Fibroblast of mammary gland (primary cell): ENCODE measurements at places on chromosomes 6 and 20.
A peak's percentile ranks its signal among the peaks of the same experiment; 100 is the strongest.

DNA sequence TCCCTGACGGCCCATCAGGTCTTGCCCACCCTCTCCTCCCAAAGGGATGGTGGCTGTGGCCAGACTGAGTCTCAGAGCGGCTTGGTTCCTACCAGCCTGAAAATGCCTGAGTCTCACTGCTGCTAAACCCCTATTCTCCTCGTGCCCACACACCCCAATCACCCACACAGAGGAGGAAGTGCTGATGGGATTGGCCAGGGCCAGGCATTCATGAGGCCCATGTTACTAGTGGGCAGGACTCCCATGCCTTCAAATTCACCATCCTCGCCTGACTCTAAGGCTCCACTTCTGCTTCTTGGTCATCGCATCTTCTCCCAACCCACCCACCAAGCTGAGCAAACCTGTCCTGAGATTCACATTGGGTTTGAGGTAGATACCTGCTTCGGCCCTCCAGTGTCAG lies 80.1 kb upstream of the CST7 start:
- DNase-seq = no peak

DNA sequence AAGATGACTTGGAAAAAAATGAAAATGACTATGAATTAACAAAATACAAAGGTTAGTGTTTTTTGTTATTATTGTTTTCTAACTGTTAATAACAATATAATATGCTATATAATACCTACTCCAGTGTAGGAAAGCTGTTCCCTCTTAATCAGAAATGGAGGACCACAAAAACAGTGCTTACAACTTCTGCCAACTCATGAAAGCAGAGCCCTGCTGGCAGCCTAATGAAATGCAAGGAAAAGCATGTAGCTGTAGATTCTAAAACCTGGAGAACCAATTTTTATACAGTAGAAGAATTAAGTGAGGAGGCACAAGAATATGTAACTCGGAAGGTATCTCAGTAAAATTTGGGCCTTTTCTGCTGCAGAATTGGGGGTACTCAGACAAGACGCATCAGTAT lies 29.4 kb downstream of the PHIP start:
- DNase-seq = peak; percentile 49

GRCh38 chr6:159970659-159971063 lies 1.8 kb downstream of the IGF2R start:
- DNase-seq = no peak

- DNase-seq = peak; percentile 37
These were observed 1.3 kb upstream of the UTRN start for GRCh38 chr6:144283646-144284477.

DNA sequence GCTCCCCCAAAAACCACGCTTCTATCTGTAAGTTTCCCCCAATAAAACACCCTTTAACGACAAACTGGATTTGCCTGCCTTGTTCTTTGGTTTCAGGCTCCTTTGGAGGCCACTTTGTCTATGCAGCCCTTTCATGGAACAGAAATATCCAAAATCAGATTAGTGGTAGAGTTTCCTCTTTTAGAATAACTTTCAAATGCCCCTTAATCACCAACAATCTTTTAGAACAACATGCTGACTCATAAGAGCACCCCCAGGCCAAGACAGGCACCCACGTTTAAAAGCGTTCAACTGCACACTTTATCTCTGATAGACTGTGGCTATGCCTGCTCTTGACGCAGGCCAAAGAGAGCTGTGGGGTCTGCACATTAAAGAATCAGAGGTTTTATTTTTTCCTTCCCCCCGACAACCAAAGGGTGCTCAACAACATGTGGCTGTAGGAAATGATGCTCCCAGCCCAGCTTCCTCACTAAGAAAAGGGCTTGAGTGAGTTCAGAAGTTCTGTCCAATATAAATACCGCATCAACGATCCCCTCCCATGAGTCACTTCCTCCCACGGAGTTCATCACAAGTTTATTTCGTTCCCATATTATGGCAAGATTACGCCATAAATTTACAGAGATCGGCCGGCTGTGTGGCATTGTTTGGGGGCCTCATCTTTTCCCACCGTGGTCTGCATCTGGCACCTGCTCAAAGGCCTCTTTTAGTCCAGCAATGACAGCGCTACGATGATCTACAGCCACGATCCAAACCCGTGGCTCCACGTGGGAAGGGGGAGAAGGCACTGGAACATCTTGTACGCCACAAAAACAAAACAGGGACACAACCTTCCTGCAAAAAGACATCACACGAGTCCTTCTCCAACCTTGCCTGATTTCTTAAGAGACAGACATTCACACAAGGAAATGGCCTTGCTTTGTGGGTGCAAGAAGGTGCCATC lies 88.8 kb upstream of the NFATC2 start:
- DNase-seq = peak; percentile 99

GRCh38 chr6:98146656-98147055 lies 687.7 kb upstream of the POU3F2 start:
- DNase-seq = no peak

- DNase-seq = no peak
These were observed 727.2 kb upstream of the MARCKS start for GRCh38 chr6:113129991-113130390.

GRCh38 chr6:3124667-3125066 lies 6.2 kb downstream of the BPHL start:
- no peak for DNase-seq

- DNase-seq = no peak
These were observed 603.8 kb downstream of the FRK start for GRCh38 chr6:115456848-115457247.

DNA sequence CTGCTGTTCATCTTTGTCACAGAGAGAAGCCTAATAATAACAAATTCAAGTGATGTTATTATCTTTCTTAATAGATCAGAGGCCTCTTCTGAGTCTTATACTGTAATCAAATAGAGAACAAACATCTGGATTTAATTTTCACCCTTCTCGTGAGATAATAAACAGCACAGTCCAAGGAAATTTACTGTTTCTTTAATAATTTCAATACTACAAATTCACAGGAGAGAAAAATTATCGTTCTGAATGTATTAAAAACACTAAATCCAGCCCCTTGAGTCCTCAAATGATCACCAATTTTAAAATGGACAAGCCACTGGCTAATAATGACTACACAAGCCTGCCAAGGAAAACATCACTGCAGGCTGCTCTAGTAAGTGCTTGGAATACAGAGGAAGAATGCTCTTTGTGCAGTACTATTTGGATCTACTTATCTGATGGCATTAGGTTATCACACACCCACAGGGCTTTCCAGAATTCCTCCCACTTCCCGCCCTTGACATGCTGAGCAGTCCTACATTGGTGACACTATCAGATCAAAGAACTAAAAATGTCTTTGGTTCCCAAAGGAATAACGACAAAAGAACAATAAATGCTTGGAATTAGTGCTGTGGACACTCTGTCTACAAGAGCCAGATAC lies 38.1 kb downstream of the SYNE1 start:
- DNase-seq = peak; percentile 52

DNA sequence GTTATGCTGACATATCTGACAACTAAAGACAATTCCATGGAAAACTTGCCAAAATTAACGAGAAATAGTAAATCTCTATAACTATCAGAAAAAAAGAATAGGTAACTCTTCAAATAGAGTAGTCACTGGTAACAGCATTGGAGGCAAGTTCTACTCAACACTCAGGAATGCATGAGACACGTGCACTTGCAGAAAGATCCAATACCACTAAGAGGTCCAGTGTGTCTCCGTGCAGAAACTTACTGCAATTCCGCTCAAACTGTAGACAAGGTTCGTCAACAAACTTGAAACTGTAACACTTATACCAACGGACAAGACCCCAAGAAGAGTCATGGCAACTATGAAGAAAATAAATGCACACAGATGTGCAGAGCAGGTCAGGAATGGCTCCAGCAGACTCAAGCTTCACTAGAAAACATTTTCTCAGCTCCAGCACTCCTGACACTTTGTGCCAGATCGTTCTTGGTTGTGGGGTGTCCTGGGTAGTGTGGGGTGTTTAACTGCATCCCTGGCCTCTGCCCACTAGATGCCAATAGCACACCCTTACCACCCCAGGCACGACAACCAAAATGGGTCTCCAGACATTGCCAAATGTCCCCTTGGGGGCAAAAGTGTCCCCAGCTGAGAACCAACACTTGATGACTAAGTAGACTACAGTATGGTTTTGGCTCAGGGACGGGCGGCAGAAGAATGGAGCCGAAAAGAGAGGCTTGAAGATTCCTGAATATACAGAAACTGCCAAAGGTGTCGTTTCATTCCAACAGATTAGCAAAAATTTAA lies 134.8 kb downstream of the DTNBP1 start:
- DNase-seq = no peak

DNA sequence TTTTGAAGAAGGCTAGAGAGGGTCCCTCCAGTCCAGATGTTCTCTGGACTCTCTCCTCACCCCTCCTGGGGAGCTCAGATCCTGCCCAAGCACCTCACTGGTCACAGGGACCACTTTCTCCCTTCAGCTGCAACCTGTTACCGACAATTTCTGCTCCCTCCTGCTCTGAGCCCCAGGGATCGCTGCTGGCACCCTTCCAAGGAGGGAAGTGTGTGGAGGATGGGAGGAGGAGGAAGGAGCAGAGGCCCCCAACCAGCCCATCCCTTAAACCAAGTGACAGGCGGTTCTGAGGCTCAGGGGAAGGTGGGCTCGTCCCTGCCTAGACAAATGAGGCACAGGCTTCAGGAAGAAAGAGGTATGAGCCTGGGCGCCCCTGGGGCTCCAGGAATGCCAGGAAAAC lies 13.9 kb downstream of the PMEPA1 start:
- no peak for DNase-seq

- peak; percentile 93 for DNase-seq
These were observed 41.5 kb upstream of the ADGRF1 start for GRCh38 chr6:47083586-47084047.

- DNase-seq = no peak
These were observed 77.1 kb downstream of the GPR63 start for GRCh38 chr6:96760153-96760687.

GRCh38 chr20:48358176-48359054 lies 469.4 kb downstream of the PREX1 start:
- DNase-seq = no peak

GRCh38 chr6:139753198-139753861 lies 378.9 kb upstream of the CITED2 start:
- DNase-seq = no peak

DNA sequence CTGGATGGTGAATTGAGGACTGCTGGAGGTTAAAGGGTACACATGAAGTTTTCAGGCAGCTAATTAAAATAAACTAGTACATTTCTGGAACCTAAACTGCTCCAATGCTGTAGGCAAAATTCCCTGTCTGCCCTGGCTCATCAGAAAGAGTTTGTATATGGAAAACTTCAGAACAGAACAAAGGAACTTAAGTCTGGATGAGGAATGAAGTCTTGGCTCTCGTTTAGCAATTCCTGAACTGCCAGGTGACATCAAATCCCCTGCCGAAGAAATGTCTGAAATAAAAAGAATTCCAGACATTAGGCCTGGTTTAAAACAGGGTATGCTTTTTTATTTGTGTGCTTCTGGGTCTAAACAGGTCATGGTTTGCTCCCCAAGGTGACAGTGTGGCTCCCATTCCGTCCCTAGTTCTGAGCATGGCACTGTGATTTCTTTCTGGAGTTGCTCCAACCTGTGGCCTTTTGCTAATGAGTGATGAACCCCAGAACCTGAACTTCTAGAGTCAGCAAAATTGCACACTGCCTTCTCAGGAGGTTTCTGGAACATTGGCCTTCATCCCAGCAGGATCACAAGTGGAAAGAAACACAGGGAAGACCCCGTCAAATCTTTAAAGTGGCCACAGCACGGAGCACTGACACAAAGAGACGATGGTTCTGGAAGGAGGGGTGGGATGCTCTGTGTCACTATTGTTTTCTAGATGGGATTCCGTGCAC lies 129.4 kb upstream of the NAA20 start:
- DNase-seq = no peak
